ENCODE measurements at places on chromosomes 1 and 21. TPM values are rescaled to one million over a fixed set of nuclear protein-coding genes. Genes with fewer than 3 reads are reported as not detected.

Gene PLEKHA6
- total RNA-seq: 7.4 TPM

Gene FOXJ3
- 44.9 TPM for total RNA-seq

Gene TCHHL1
- total RNA-seq: not detected

Gene RHBG
- not detected for total RNA-seq

DNA sequence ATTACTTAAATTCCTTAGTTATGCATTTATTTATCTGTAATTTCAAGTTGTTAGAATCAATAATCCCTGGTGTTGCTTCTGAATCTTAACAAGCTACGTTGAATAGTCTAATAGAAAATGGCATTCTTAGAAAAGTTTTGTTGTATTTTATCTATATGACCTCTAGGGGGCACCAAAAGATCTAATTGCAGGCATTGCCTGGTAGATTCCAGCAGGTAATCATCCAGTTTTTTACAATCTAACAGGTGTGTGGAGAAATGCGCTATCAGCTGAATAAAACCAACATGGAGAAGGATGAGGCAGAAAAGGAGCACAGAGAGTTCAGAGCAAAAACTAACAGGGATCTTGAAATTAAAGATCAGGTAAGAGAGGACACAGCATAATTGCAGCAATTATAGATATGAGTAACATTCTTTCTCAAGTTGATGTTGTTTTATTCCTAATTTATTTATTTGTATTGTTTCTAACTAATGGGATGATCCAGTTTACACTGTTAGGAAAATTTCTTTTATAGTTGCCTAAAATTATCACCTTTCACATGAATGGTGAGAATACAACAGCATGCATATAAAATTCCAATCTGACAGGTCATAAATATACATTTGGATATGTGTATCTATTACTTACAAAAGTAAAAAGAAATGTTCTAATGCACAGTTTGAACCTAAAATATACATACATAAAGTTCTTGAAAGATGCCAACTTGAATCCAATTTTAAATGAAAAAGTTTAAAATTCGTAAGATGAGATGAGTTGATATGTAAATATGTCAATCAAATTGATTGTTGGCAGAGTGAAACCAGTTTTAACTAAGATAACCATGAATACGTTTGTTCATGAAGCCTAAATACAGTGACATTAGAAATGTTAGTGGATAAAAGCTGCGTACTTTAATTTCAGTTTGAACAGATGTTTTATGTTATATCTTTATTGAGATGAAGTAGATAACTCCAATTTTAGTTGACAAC, 88.4 kb downstream of the SDCCAG8 start:
- H3K36me3 ChIP-seq: no peaks in the 10 kb centered on the region
- no peak overlapping the region for H3K4me3 ChIP-seq
- H3K27ac ChIP-seq: no peak overlapping the region
- H3K27me3 ChIP-seq: no peaks in the 10 kb centered on the region

DNA sequence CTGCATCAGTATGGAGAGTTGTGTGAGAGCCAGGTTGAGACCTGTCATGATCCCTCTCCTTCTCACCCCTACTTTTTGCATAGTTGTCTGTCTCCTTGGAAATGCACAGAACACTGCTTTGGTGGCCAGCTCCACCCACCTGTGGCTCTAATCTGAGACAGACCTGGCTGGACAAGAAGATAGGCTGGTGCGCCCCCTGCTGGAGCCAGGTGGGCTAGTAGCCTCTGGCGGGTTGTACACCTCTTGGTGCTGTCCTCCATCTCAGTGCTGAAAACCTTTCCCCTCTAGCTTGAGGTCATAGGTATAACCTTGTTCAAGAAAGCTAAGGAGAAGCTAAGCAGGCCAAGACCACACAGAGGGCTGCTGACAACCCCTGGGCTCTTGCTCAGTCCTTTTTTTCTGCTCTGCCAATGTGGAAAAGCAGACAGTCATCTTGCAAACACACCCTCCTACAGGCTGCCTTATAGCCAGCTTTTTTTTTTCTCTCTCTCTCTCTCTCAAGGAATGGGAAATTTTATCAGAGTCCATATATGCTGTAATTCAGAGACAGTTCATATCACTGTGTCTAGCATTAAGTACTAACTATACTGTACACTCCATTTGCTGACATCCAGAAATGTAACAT, 58.8 kb upstream of the SPATA6 start:
- H3K27me3 ChIP-seq: no peaks in the 10 kb centered on the region
- H3K36me3 ChIP-seq: no peaks in the 10 kb centered on the region
- no peak overlapping the region for H3K4me3 ChIP-seq
- no peak overlapping the region for H3K27ac ChIP-seq
- H3K4me1 ChIP-seq: peaks cover 9% of the 10 kb centered on the region
